ENCODE measurements at places on chromosomes 11 and 22.

DNA sequence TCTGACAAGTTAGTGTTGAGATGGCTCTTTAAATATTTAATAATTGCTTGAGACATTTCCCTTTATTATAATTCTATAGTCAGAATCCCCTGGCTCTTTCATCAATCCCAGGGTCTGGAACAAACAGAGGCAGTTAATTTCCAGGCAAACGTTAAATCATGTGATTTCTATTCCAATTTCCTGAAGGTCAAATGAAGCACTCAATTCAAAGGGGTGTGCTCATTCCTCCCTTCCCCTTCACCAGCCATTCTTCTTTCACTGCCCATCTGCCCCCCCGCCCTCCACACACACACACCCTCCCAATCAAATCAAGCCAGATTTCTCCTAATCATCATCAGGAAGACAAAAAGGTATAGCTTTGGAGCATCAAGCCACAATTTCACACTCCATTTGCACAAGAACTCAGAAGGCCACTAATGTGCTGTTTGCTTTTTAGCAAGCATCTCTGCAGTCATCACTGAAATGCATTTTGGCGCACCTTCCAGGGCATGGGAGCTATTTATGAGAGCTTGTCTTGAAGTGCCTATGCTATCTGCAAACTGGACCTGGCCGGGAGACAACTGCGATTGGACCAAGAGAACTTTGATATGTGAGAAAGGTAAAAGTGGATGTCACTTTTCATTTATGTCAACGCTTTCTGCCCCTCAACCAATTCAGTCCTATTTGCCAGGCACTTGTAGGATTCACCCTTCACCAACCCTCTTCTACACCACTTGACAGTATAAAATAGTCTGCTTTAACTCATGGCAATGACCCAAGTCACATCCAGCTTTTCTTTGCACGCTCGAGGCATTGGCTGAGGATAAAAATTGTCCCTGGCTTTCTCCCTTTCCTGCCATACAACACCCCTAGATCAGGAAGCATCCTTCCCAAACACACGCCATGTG, 315.1 kb upstream of the API5 start:
- DNase-seq: no peak

DNA sequence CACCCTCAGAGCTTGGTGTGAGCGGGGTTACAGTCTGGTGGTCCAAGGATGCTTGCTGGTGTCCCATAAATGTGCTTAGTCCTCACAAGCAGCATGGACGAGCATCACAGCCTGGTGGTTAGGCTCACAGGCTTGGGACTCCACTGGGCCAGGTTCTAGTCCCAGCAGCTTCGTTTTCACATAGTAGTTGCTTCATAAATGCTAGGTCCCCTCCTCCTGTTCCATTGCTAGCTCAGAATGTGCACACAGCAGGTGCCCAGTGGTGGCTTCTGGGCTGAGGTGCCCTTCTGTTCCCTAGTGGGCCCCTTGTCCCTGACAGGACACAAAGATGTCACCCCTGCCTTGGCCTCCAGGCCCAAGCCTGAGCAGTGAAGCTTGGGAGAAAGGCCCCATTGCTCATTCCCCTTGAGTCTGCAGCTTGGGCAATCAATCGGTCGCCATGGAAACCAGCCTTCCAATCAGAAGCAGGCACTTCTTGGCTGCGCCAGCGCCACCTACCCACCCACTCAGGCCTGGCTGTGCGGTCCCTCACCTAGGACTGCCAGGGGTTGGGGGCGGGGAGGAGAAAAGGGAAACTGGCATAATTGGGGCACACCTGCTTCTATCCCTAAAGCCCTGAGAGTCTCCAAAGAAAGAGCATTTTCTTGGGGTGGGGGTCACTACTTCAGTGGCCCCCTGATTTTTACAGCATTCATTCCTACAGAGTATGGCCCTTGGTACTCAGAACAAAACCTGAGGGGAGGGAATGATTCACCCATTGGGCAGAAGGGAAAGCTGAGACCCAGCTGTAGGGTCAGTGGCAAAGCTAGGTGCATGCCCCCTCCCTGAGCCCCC, 48.1 kb downstream of the CYTH4 start:
- peak; percentile 67 for DNase-seq

DNA sequence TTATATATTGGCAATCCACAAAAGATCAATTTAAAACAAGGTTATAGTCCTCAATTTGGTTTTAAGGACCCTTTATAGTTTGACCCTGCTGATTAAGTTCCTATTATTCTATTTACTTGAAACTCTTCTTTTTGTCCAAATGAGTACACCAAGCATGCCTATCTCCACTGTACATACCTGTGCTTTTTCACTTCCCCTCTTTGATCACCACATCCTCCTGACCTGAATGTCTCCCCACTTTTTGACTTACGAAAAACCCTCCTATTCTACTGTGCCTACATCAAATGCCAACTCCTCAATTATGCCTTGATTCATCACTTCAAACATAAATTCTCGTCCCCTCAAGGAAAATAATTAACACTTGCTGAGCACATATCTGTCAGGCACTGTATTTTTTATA, 113.5 kb downstream of the SOX6 start:
- no peak for DNase-seq

DNA sequence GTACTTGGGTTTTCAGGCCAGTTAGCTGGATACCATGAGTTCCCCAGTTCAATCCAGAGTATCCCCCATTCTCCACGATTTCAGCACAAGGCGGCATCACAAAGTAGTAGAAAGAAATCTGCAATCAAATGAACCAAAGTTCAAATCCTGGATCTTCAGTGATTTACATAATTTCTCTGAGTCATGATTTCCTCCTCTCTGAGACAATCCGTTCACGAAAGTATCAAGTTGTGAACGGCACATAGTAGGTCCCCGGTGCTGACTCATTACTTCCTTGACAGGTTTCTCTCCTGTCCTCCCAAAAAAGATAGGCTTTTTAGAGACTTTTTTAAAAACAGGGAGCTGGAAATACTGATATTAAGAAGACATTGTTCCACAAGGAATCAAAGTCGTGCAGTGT, 69.1 kb upstream of the AKIP1 start:
- DNase-seq: no peak

DNA sequence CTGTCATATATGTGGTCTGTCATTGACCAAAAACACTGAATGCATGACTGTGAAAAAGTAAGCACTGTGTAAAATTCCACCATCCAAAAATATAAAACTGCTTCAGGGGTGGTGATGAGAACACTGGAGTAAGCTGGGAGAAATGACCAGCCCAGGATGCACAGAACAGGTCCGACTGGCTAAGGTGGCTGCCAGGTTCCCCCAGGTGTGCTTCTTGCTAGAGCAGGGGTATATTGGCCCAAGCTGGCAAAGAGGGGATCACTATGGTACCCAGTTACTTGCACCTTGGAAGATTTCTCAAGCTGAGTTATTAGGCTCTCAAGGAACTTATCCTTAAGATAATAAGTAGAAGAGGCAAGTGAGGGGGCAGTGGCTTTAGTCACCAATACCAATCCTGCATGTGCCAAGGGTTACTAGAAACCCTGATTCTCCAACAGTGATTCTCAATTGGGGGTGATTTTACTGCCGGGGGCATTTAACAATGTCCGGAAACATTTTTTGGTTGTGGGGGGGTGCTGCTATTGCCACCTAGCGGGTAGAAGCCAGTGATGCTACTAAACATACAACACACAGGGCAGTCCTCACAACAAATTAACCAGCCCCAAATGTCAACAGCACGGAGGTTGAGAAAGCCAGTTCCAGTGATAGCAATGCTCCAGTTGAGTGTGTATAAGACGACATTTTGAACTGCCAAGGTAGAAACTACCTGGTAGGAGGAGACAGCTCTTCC, 15.7 kb downstream of the SNU13 start:
- DNase-seq: no peak

- no peak for DNase-seq
These were observed 12.3 kb upstream of the SHANK3 start for GRCh38 chr22:50660306-50660705.

DNA sequence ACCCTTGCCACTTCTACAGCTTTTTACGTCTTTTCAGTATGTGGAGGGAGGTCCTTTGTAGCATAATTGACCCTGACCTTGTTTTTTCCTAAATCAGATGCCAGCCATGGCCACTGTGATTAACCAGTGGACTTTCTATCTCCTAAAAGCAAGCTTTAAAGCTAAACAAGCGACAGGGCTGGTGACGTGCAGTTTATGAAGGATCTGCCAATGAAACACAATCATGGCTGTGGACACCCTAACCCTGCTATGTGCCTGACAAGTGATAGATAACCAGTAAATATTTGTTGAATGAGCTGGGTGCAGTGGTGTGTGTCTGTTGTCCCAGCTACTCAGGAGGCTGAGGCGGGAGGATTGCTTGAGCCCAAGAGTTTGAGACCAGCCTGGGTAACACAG, 64.2 kb downstream of the LIF start:
- DNase-seq: no peak

GRCh38 chr11:101053492-101053891, 76.1 kb downstream of the PGR start:
- DNase-seq: no peak

DNA sequence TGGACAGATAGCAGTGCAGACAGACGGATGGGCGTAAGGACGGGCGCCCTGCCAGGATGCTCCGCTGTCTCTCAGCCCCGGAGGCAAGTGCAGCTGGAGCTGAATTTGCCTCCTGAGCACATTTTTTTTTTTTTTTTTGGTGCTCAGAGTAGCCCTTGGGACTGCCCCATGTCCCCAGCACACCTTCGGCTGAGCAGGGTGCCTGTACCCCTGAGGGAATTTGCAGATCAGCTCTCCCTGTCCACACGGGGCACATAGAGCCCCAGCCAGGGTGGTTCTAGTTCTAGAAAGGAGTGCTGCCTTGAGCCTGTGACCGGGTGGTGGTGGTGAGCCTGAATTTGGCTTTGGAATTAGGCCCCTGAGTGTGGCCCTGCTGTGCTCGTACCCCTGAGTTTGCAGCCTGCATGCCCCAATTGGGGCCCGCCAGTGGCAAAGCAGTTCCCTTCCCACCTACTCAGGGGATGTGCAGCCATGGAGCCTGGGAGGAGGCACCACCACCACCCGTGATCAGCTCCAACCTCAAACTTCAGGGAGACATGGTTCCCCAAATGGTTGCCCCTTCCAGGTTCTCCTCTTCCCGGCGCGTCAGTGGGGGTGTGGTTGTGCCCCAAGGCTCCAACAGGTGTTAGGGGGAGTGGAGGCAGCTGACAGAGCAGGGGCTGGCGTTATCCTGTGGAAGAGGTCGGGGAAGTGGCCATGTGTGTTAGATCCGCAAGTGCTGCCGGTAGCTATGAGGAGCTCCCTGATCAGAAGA, 1232.7 kb downstream of the BRD1 start:
- no peak for DNase-seq

DNA sequence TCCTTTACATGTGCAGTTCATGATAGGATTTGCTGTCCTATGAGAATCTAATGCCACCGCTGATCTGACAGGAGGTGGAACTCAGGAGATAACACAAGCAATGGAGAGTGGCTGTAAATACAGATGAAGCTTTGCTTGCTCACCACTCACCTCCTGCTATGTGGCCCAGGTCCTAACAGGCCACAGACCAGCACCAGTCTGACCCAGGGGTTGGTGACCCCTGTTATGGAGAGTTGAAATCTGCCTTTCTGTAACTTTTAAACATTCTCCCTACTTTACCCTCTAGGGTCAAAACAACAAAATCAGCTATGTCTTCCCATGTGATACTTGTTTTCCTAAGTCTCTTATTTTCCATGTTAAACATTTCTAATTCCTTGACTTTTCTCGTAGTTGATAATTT, 48.7 kb upstream of the BARX2 start:
- DNase-seq: no peak

GRCh38 chr22:42993651-42994275, 21.2 kb downstream of the PACSIN2 start:
- DNase-seq: no peak

- DNase-seq: peak; percentile 20
These were observed 10.7 kb downstream of the ATG2A start for GRCh38 chr11:64906314-64906635.

GRCh38 chr11:41256041-41256440, 203.4 kb downstream of the LRRC4C start:
- DNase-seq: no peak

GRCh38 chr22:43186272-43187170, at the start of gene TTLL12:
TSS of gene TTLL12 (minus strand) at chr22:43187134. CDS start at chr22:43187069, 65 bp downstream.
- DNase-seq: peak; percentile 48

DNA sequence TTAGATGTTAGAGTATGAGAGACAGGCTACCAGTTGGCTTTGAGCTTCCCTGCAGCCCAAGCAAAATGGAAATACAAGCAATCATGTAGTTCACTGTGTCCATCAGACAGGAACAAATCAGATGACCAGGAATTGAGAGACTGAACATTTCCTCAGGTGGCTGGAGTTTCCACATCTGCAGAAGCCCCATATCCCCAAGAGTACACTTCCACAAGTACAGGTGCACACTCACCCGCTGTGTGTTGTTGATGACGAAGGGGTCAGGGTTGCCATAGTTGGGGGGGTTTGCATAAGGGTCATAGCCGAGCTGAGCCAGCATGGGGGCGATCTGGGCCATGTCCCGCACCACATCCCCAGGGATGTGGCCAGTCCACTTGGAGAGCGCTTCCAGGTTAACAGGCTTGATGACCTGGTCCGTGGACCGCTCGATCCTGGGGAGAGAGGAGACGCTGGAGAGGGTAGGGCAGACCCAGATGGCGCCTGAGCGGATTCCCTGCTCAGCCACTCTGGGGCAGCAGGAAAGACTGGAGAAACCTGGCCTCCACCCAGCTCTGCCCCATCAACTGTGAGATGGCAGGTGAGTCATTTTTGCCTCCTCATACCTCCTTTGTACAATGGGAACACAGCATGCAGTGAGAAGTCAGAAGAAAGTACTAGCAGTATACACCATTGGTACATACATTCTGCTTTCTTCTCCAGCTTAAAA, 23.9 kb upstream of the TFIP11 start:
- DNase-seq: no peak

DNA sequence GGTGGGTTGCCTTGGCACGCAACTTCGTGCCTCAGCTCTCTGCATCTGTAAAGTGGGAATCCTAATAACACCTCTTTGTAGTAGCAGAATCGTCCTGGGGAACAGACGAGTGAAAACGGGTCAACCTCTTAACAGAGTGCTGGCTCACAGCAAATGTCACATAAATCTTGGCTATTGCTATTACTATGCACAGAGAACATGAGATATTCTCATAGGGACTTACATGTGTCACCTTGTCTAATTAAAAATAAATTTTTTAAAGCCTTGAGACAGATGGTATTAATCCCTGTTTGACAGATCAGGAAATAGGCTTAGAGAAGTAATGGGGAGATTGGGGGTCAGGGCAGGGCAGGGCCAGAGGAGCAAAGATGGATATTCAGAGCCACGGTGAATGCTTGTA, 44.3 kb upstream of the IGSF9B start:
- no peak for DNase-seq

DNA sequence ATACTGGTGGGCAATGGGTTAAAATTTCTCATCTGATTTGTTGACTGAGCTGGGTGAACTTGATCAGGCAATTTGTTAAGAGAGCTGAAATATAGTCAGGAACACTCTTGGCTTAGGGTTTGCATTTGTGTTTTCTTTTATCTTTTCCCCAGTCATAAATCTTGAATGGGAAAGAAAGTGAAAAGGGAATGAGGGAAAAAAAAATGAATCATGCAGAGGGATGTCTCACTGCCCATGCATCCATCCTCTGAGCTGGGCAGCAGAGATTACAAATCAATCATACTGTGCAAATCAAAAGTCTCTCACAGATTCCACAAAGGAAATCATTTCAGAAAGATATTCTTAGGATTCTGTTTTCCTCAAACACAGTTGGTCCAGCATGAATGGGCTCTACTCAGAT, 174.2 kb upstream of the MPPED2 start:
- no peak for DNase-seq

GRCh38 chr22:43131773-43132501, 11.3 kb downstream of the MCAT start:
- DNase-seq: no peak

Data from CD4-positive, alpha-beta T cell (primary cell).